Mucosa of gallbladder (tissue), 1 donor: ENCODE measurements at places on chromosomes 16 and 17. TPM values are rescaled to one million over a fixed set of nuclear protein-coding genes. Genes with fewer than 3 reads are reported as not detected.

GRCh38 chr16:24522751-24523150 lies 16.6 kb upstream of the RBBP6 start:
- no peak for DNase-seq

The IGFBP4 gene
- total RNA-seq: 351 TPM

The BLMH gene
- 30.2 TPM for total RNA-seq

The OR3A3 gene
- total RNA-seq: not detected

The PRSS53 gene
- total RNA-seq: 4.5 TPM
